ENCODE measurements at places on chromosomes 12 and 14. TPM values are rescaled to one million over a fixed set of nuclear protein-coding genes. Genes with fewer than 3 reads are reported as not detected.

DNA sequence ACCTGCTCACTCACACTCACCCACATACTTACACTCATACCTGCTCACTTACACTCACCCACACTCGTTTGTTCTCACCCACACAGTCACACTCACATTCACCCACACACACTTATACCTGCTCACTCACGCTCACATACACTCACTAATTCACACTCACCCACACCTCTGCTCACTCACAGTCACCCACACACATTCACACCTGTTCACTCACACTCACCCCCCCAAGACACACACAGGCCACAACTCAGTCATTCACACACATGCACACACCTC, 436.2 kb downstream of the BCL11B start:
- no peak for DNase-seq

GRCh38 chr14:93528884-93529558, 98.3 kb downstream of the UNC79 start:
- DNase-seq: no peak

GRCh38 chr14:96274122-96274521, 18.1 kb downstream of the BDKRB1 start:
- no peak for DNase-seq

DNA sequence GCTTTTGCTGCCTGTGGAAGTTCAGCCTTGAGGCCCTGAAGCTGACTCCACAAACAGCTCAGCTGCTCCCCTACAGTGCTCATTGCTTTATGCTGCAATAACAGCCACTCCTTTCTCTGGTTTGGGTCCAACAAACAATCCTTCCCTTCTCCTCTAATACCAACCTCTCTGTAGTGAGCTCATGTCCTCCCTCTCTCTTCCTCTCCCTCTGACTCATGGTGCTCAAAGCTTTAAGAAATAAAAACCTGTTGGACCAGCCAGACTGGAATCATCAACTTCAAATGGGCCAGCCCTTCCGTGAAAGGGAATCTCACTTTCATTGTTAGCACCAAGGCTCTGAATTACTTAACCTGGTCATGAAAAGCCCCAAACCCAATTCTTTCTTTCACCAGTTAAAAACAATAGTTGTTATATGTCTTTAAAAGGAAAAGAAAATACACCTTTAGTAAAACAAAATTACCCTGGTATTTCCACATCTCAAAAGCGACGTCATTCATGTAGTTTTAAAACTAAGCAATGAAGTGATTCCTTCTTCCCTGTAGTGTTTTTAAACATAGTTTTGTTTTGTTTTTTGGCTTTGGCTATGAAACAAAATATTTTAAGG, 126.4 kb downstream of the DUSP6 start:
- DNase-seq: no peak

- DNase-seq: peak; percentile 78
These were observed 13.7 kb downstream of the COA8 start for GRCh38 chr14:103576371-103577024.

DNA sequence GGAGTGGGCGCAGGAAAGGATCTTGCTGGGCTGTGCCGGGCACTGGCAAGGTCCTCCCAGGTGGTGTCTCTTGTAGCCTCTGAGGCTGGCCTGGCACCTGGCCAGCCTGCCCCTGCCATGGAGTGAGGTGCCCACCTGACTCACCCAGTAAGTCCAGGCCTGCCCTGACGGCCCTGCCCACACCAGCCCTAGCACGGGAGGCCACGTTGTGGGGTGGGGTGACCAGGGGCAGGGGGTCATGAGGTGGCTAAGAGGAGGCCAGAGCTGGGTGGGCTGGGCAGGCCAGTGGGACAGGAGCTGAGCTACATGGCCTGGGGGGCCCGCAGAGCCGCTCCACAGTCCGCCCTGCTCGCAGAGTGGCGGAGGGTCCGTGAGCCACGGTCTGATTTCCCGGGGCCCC, 45.4 kb downstream of the KIF26A start:
- no peak for DNase-seq

DNA sequence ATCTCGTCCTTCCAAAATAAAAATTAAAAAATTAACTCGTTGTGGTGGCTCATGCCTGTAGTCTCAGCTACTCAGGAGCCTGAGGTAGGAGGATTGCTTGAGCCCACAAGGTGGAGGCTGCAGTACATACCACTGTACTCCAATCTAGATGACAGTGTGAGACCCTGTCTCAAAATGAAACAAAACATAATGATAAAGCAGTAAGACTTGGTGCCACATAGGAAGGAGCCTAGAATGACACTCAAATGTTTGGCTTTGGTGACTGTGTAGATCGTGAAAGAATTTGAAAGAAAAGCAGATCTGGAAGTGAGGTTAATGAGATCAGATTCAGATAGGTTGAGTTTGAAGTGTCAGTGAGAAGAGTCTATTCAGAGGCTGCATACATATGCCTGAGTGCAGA, 150.1 kb upstream of the ATP2B1 start:
- no peak for DNase-seq

- no peak for DNase-seq
These were observed 3.1 kb downstream of the HOXC13 start for GRCh38 chr12:53941750-53942149.

- DNase-seq: no peak
These were observed 9.1 kb upstream of the TDG start for GRCh38 chr12:103956509-103957027.

GRCh38 chr12:113416091-113416754, 6.0 kb upstream of the SDSL start:
- DNase-seq: no peak

DNA sequence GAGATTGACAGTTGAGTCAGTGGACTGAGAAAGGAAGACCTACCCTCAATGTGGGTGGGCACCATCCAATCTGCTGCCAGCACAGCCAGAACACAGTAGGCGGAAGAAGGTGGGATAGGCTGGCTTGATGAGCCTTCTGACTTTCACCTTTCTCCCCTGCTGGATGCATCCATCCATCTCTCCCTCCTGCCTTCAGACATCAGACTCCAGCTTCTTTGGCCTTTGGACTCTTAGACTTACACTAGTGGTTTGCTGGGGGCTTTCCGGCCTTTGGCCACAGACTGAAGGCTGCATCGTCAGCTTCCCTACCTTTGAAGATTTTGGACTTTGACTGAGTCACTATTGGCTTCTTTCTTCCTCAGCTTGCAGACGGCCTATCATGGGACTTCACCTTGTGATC, 456.5 kb upstream of the MIS18BP1 start:
- no peak for DNase-seq

- DNase-seq: no peak
These were observed 38.3 kb downstream of the FSCB start for GRCh38 chr14:44468771-44469170.

DNA sequence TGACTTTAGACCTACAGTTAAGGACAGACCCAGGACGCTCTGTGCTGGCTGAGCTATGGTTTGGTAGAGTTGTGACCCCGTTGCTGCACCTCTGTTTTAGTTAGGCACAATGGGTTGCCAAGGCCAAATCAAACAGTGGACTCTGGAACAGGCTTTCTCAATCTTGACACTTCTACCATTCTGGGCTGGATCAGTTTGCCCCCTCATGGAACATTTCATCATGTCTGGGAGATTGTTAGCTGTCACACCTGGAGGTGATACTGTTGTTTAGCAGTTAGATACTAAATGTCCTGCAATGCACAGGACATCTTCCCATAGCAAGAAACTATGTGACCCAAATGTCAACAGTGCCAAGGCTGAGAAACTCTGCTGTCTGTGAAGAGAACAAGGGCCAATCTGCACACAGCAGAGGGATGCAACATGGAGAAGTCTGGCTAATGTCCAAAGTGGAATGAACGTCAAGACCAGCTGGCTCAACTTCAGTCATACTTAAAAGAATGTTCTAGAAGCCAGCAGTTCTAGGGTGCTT, 65.6 kb upstream of the DICER1 start:
- DNase-seq: no peak

DNA sequence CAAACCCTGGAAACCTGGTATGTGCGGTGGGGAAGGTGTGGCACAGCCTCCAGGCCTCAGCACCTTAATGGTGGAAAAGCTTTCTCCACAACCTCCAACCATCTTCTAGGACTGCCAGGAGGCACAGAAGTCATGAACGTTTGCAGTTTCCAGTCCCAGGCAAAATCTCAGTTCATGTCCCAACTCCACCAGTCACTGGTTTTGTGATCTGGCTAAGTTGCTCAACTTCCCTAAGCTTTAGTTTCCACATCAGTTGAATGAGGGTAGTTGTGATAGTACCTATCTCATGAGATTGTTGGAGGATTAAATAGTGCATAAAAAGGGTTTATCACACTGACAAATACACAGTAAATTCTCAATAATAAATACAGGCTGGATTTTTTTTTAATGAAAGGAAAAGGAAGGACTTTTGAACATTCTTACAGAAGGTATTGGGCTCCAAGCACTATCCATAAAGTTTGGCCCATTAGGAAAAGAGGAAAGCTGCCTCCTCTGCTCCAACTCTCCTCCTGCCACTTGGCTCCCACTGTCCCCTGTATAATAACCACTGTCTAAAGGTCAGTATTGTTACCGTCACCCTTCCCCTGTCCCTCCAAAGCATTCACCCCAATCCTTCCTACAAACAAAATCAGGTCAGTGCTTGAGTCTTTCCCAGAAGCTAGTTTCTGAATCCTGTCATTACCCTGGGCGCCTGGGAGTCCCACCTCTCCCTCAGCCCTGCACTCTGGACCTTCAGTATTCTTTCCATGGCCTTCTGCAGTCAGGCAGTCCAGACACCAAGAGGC, 6.3 kb downstream of the PCK2 start:
- DNase-seq: no peak

DNA sequence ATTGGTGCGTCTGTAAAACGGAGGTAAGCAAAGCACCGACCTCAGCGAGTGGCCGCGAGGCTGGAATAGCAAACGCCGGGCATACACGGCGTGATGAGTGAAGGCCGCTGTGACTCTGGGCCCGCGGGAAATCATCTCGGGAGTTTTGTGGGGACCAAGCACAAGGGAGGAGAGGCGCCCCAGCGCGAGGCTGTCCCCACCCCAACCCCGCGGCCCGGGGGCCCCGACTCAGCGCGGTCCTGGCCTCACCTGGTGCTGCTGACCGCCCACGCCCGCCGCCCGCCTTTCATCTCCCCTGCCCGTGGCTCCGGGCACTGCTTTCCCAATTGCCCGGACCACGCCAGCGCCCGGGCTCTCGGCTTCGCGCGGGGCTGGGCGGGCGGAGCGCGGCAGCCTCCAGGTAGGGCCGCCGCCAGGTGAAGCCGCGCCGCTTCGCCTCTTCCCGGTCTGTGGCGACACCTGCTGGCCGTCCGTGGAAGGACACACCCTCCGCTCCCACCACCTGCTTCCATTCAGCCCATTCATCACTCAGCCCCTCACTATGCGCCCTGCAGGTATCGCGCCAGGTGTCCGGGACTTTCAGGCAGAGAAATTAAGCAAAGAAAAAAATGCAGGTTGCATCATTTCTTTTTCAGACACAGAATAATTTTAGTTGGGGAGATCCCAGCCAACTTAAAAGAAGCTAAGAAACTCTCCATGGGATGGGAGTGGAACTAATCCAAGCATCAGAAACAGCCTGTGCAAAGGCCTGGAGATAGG, 360.4 kb downstream of the MED13L start:
- no peak for DNase-seq

DNA sequence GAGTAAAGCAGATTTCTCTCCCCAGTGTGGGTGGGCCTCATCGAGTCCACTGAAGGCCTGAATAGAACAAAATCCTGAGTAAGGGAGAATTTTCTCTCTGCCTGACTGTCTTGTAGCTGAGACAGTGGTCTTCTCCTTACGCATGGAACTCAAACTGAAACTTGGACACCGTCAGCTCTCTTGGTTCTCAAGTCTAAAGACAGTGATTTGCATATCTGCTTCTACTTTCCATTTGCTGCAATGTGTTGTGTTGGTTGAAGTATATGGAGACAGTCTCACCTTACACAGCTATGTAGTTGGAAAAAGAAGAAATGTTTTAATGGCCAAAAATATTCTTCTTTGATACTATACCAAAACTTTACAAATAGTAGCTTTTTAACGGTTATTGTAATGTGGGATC, 160.2 kb upstream of the LMNTD1 start:
- no peak for DNase-seq

DNA sequence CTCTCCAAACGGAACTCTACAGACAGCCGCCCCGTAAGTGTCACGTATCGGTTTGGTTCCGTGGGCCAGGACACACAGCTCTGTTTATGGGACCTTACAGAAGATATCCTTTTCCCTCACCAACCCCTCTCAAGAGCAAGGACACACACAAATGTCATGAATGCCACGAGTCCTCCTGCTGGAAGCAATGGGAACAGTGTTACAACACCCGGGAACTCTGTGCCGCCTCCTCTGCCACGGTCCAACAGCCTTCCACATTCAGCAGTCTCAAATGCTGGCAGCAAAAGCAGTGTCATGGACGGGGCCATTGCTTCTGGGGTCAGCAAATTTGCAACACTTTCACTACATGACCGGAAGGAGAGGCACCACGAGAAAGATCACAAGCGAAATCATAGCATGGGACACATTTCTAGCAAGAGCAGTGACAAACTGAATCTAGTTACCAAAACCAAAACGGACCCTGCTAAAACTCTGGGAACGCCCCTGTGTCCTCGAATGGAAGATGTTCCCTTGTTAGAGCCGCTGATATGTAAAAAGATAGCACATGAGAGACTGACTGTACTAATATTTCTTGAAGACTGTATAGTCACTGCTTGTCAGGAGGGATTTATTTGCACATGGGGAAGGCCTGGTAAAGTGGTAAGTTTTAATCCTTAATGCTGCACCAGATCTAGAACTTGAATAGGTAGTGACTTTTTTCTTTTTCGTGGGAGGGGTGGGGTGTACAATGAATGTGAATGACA, 69.7 kb downstream of the WDR20 start:
- DNase-seq: no peak

- DNase-seq: no peak
These were observed 21.4 kb upstream of the HECTD1 start for GRCh38 chr14:31229009-31229408.

- no peak for DNase-seq
These were observed 15.2 kb upstream of the HECTD1 start for GRCh38 chr14:31222834-31223233.

DNA sequence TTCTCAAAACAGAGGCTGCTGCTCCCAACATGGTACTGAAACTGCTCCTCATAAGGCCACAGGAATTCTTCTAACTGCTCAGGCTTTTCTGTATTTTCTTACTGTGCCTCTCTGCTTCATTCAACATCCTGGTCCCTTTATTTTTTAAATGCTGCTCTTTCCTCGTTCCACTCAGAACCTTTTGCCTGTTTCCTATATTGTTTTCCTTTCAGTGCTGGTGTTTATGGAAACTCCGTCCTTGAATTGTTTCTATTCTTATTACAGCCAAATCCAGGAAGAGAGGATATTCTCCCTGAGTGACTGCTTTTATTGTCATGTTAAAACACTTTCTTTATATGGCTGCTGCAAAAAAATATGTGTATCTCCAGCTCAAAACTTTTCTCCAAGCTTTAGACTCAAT, 173.0 kb upstream of the E2F7 start:
- no peak for DNase-seq

GRCh38 chr14:101350021-101350420, 211.3 kb upstream of the DIO3 start:
- DNase-seq: no peak

- no peak for DNase-seq
These were observed 114.3 kb downstream of the TSPAN9 start for GRCh38 chr12:3191450-3191849.

SLCO1B1 gene
- total RNA-seq: not detected

MUCL1 gene
- not detected for total RNA-seq

CLEC14A gene
- total RNA-seq: 31.4 TPM

NXPH4 gene
- total RNA-seq: 0.81 TPM

PLEK2 gene
- total RNA-seq: 2.0 TPM

EIF2B1 gene
- total RNA-seq: 154 TPM

CLEC4C gene
- total RNA-seq: not detected
